ENCODE measurements at places on chromosomes 13 and 19.

GRCh38 chr19:58096884-58097283, 1.1 kb downstream of the ZSCAN18 start:
- no peak for DNase-seq

DNA sequence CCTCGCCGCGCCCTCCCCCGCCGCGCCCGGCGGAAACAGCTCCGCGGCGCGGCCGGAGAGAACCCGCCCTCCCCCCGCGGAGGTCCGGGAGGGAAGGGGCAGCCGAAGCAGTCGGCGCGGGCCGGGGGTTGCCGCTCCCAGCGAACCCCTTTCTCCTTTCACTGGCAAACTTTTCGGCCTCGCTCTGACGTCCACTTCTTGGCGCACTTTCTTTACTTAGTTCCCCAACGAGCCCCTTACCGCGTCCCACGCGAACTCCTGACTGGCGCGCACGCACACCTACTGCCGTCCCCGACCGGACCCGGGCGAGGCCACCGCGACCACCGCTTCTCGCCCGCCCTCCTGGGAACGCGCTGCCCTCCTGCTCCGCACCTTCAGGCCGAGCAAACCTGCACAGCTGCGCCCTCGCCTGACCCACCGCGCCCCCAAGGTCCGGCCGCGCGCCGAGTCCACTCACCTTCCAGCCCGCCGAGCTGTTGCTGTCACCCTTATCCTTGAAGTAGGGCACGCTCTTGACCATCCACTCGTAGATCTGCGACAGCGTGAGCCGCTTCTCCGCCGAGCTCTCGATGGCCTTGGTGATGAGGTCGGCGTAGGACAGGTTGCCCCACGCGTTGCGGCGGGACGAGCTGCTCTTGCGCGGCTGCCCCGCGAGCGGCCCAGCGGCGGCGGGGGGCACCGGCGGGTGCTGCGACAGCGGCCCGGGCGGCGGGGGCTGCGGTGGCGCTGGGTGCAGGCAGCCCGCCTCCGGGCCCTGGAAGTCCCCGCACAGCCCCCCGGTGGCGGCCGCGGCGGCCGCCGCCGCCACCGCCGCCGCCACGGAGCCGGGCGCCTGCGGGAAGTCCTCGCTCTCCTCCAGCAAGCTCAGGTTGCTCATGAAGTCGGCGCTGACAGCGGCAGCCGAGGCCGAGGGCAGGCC, 1.1 kb downstream of the FOXO1 start:
- peak; percentile 70 for DNase-seq

- no peak for DNase-seq
Measured at GRCh38 chr13:74708629-74709028, 574.4 kb upstream of the KLF12 start.

GRCh38 chr13:48681905-48682304, 28.2 kb downstream of the CYSLTR2 start:
- no peak for DNase-seq

DNA sequence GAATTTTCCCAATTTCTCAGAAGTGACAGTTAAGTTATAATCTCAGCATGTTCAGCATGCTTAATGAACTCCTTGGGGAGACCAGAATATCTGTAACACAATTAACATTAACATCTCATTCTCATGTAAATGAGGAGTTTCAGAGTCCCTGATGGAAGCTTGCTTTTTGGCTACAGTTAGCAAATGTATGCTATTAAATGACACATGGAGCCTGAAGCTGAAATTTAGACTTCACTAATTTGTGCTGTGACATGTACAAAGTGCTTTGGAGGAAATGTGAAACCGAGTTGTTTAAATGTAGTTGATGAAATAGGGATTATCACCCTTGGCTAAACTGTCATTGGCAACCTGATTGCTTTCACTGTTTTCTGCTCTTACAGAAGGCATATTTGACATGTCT, 2265.1 kb upstream of the PCDH20 start:
- no peak for DNase-seq

GRCh38 chr19:35140962-35141836, 1.9 kb upstream of the FXYD7 start:
- peak; percentile 100 for DNase-seq

GRCh38 chr13:51225029-51225428, 2.8 kb downstream of the FAM124A start:
- no peak for DNase-seq

GRCh38 chr19:3721131-3721886, 13.1 kb downstream of the TJP3 start:
- DNase-seq = peak; percentile 94

GRCh38 chr19:49635530-49636232, 4.3 kb downstream of the RRAS start:
- no peak for DNase-seq

GRCh38 chr19:38826856-38827551, 4.6 kb downstream of the ECH1 start:
- DNase-seq = no peak

DNA sequence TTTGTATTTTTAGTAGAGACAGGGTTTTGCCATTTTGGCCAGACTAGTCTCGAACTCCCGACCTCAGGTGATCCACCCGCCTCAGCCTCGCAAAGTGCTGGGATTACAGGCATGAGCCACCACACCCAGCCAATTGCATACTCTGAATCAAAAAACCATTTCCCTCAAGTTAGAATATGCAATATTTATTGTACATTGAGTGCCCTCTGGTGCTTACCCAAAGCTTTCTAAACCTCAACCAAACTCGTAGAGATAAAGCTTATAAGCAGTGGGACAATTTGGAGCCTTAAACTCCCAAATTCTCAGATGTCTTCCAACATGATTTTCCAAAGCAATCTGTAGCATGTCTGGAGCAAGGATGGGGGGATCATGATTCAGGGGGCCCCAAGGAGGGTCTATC, 22.4 kb downstream of the RFXAP start:
- DNase-seq = no peak
